ENCODE measurements at places on chromosomes 4 and X. TPM values are rescaled to one million over a fixed set of nuclear protein-coding genes. Genes with fewer than 3 reads are reported as not detected.

Gene AFAP1
- 24.7 TPM for polyA plus RNA-seq

Gene HTATSF1
- 98.1 TPM for polyA plus RNA-seq

Gene HSFX4
- polyA plus RNA-seq = 0.35 TPM

DNA sequence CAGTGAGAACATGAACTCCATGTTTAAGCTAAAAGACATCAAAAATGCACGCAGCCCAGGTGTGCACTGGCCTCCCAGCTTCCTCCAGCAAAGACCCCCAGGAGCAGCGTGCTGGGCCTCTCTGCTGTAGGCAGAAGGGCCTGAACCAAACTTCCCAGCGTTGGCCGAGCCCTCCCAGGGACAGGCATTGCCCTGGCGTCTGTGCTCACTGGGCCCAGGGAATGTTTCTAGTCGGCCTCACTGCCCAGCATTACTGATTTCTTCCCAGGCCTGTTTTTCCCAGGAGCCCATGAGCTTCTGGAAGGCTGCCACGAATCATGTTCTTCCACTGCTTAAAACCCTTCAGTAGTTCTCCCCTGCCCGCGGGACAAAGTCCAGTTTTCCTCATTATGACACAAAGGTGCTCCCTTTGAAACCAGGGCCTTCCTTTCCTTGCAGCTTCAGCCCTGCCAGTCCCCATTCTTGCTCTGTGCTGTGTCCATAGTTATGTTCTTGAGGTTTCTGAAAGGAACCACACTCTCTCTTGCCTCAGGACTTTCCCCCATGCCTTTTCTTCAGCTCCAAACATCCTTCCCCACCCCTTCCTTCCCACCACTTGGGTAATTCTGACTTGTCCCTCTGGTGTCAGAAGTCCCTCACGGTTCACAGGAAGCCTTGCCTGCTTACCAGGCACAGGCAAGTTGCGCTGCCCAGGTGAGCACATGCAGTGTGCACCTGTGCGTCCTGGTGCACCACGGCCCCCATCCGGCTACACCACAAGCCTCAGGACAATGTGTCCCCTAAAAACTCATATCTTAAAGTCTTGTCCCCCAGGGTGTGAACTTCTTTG lies 93.4 kb upstream of the ENPP6 start:
- DNase-seq = no peak

- DNase-seq = no peak
Measured at GRCh38 chr4:55927803-55928437, 20.8 kb upstream of the CEP135 start.

Gene TRPC3
- polyA plus RNA-seq = 1.0 TPM

DNA sequence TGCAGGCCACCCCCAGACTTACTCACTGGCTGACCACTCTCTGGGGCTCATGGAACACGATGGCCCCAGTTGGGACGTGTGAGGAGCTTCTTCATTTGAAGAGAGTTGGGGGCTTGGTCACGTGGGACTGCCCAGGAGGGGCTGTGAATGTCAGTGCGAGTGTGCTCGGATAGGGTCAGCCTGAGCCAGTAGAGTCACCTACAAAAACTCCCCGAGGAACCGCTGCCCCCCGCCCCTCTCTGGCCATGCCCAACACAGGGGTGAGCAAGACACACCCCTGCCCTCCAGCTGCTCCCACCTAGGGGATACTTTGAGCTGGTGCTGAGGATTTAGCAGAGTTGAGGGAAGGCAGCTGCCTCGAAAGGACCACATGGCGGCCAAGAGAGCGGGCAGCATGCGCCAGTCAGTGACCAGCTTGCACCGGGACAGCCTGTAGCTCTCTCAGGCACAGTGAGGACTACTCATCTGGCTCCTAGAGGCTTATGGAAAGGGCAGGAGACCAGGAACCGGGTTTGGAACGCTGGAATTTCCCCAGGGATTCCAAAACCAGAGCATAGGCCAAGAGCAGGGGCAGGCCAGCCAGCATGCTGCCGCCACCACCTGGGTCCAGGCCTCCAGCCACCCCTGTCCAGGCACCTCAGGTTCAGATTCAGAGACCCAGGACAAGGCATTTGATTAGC lies 8.4 kb downstream of the PNMA6E start:
- DNase-seq = no peak

DNA sequence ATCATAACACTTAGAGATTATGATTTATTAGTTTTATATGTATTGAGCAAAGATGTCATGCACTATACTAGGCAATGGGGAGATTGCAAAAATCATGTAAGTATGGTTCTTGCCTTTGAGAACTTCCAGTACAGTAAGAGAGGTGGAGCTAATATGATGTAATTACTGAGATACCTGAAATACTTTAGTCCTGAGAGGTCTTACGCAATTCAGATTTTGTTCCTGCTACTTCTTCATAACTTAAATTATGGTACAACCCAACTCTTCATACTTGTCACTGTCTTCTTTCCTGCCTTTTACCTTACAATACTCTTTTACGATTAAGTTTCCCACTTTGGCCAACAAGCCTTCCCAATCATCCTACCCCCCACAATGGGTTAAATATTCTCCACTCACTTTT lies 564.2 kb upstream of the PITX2 start:
- DNase-seq = no peak

DNA sequence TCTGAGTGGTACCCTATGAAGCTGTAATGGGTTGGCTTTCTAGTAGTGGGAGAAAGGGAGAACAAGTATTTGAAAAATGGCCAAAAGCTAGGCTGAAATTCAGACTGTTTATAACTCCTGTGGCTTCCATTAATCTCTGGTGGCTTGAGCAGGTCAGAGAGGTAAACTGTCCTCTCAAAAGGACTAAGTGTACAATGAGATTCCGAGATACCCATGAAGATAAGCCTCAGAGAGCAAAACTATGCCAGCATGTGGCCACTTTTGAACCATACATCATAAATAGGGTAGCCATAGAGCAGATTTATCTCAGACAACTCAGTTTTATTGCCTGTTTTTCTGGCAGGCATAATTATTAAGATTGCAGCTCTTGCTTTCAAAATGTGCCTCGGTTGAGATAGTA lies 89.2 kb downstream of the CHRDL1 start:
- no peak for DNase-seq

All from left renal cortex interstitium (tissue), 4 donors.